ENCODE measurements at places on chromosomes 6 and 20.

DNA sequence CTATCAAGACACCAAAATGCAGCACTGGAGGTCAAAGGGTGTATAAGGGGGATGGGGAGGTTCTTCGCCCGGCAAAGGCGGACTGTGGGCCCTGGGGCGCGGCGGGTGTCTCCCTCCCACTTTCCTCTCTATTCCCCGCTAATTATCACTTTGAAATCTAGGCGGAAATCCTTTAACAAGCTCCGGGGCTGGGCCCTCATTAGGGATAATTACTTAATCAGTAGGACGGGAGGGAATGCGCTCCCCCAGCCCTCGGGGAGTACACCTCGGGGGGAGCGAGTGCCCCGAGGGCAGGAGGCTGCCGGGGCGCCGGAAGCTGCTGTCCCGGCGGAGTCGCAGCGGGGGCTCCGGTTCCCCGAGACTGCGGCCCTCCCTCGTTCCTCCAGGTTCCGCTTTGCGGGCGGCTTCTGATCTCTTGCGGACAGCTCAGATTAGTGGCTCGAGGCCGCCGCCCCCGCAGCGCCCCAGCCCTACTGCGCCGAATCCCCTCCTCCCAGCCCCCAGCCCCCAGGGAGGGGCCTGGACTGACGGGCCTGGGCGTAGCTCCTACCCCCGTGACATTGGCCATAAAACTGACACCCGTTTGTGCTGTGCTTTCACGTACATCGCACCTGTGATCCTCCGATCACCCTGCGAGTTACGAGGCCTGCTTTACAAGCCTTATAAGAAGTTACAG lies 14.7 kb downstream of the MUCL3 start:
- DNase-seq: peak; percentile 58

- DNase-seq: no peak
These were observed 3.2 kb downstream of the MTG2 start for GRCh38 chr20:62186096-62186426.

- DNase-seq: no peak
These were observed 11.0 kb upstream of the SLC35B3 start for GRCh38 chr6:8446391-8446790.

GRCh38 chr6:79694156-79694555 lies 63.0 kb downstream of the SH3BGRL2 start:
- DNase-seq: no peak

- no peak for DNase-seq
These were observed 67.0 kb downstream of the CHD6 start for GRCh38 chr20:41551011-41551705.

GRCh38 chr20:57930351-57930750 lies 220.5 kb upstream of the PMEPA1 start:
- no peak for DNase-seq

DNA sequence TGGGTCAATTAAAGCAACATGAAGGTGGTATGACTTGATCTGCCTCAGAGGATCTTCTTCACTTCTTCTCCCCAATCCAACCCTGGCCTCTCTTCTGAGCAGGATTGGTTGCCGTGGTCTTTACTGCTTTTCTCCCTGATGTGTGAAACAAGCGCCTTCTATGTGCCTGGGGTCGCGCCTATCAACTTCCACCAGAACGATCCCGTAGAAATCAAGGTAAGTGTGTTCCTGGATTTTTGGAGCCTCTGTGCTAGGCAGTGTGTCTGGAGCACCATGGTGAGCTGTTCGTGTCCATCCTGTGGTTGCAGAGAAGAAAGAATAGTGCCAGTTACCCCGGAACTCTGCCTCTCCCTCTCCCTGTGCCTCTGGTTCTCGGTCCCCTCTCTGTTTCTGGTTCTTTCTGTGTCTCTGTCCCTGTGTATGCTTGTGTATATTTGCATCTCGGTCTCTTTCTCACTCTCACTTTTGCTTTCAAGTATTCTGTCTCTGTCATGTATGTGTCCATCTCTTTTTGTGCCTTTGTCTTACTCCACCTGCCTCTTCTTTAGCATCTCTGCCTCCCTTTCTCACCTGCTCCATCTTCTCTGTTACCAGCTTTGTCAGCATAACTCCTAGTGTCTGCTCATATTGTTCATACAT lies 23.5 kb downstream of the TM9SF4 start:
- no peak for DNase-seq

- DNase-seq: no peak
These were observed 36.3 kb downstream of the PPP1R3G start for GRCh38 chr6:5121479-5121878.

- DNase-seq: no peak
These were observed 261.2 kb downstream of the ADGB start for GRCh38 chr6:146859795-146860495.

- DNase-seq: no peak
These were observed 14.0 kb upstream of the SCGN start for GRCh38 chr6:25637960-25638434.

DNA sequence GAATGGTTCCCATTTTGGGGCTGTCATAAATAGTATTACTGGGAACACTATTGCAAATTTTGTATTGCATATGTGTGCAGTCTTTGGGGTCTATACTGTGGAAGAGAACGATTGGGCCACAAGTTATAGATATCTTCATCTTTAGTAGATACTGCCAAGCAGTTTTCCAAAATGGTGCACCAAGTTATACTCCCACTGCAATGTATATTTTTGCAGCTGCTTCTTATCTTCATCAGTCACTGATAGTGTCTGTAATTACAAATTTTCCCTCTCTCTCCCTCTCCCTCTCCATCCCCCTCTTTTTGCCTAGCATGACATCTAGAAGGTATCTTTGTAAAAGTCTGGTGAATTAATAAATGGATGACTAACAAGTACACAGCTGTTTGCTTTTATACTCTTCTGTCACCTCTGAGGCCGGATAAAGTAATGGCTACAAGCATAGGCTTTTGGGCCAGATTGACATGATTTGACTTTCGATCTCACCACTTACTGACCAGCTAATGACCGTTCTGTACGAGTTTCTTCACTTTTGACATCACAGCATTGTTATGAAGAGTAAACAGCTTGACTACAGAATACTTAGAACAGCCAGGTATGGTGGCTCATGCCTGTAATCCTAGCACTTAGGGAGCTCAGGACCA lies 113.3 kb upstream of the SLC2A12 start:
- DNase-seq: no peak

DNA sequence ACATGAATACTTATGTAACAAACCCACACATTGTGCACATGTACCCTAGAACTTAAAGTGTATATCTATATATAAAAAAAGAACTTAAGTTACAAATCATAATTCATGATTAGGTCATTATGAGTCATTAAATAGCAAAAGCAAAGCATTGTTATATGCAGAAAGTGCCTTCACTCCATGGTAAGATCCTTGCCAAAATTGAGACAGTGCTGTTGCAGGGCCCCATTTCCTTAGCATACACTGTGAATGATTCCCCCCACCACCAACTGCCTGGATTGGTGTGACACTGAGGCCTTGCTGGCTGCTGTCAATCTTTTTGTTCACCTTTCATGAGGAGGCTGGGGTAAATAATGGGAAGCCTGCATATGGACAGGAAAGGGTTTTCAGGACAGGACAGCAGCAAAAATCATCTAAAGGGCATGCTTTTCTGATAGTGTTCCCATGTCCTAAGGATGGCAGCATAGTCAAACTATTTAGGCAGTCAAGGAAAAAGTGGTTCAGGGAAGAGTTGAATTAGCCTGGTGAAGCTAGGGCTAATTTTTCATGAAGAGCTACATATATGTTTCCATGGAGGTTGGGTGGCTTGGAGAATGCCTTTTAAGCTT lies 188.2 kb upstream of the ASCC3 start:
- DNase-seq: no peak

- no peak for DNase-seq
These were observed 18.2 kb downstream of the GPX5 start for GRCh38 chr6:28543651-28544610.

- DNase-seq: no peak
These were observed 20.0 kb downstream of the NOL4L start for GRCh38 chr20:32564921-32565734.

DNA sequence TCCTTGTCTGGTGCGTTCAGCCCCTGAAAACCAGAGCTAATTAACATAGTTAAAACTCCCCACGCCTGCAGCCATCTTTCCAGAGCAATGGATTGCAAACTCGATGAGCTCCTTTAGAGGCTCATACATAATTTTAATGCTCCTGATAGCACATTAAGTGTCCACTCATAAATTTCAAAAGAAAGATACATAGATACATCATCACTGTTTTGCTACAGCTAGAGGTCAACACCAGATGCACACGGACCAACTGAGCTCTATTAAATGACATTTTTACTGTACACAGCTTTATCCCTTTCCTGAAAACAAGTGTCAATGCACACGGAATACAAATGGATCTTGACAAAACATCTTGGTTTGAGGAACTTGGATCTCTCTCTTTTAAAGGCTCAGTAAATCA lies 91.3 kb upstream of the HDAC2 start:
- DNase-seq: no peak

DNA sequence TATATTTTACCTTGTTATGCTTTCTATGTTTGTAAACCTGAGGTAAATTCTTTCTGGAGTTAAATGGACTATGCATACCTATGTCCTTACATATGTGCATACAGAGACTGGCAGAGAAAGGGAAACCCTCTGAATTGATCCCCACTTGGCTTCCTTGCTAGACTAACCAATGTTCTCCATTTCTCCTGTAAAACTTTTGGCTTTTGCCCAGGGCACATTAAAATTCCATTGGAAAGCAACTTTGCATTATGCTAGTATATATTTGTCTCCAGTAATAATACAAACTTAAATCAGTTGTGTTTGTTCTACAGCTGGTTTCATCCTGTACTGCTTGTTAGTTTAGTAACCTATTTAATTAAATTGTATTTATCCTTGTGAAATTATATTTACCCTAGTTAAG lies 646.0 kb upstream of the MARCKS start:
- no peak for DNase-seq

GRCh38 chr6:113858480-113859348 lies 1.6 kb downstream of the MARCKS start:
- DNase-seq: no peak

DNA sequence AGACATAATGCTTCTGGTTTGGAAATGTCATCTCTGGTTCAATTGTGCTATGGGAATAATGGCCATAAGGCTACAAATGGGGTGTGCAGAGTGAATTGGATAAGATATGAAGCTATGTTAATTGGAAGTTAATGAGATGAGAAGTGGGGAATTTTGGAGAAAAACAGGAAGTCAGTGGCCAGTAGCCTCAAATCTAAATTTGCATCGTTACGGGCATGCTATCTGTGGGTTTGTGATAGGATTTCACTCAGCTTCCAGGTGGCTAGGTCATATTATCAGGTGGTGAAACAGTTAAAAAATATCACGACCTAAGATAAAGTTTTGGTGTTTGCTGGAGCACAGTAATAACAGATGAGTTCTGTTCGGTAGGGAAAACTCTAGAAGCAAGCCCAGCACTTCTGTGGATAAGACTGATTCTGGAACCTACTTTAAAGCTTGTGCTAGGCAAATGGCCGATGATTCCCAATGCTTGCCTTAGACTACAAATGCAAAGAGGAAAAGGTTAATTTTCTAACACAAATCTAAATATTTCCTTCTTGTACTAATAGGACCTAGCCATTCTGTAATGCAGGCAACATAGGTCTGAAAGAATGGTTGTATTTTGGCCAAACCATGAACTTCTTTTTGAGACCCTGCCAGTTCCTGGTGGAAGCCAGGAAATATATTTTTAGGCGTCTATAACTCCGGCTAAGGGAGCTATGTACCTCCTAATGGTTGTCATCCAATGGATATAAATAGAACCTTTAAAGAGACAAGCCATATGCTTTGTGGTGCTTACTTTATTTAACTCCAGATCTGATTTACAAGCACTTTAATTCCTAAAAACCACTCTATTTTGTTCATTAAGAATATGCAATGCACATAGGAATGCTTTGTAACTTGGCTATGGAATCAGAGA lies 111.0 kb downstream of the PLCB1 start:
- no peak for DNase-seq

- no peak for DNase-seq
These were observed 874.7 kb downstream of the TFAP2A start for GRCh38 chr6:9540126-9540525.

DNA sequence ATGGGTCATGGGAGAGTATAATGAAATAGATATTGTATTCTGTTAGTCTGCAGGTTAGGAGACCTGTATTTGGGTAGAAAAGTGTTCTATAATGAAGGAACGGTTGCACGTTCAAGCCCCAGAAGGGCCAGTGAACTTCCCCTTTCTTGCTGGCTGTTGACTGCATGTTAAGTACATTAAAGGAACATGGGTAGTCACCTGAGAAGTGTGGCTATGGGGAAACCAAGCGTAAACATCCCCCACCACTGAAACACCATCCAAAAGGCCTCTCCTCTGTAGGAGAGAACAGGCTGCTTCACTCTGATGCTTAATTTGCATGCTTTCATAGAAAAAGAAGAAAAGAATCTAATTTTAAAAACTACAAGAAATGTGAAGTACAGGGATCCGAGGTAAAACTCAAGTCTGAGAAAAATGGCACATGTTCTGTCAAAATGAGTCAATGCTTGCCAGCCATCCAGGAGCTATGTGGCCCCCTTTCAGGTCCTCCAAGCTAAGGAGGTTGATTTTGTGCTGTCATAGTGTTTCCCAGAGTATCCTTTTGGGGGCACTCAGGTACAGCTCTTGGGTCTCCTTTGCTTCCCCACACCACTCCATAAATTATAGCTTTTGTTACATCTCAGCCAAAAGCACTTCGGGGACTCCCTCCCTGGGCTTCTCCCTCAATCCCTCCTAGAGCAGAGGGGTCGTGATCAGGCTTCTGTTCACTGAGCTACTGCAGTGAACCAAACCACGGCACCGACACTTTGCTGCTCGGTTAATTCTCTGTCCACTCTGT lies 283.7 kb upstream of the AGPAT4 start:
- no peak for DNase-seq

DNA sequence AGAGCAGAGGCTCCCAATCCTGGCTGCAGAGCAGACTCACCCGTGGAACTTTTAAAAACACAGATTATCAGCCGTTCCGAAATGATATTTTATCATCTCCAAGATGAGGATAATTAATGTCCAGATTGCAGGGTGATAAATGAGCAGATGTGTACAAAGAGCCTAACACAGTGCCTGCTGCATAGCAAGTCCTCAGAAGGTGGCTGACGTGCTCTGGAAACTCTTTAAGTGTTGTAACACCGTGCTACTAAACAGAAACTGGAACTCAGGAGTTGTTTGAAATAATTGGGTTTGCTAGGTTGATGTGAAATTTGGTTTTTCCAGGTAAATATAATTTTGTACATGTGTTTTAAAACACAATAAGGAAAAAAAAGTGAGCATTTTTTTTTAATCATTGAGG lies 118.0 kb downstream of the ARMC2 start:
- DNase-seq: no peak

- DNase-seq: no peak
These were observed 171.6 kb downstream of the ARID1B start for GRCh38 chr6:156948807-156949206.

GRCh38 chr6:36230371-36230770 lies 33.8 kb downstream of the BRPF3 start:
- no peak for DNase-seq

GRCh38 chr6:105259913-105260889 lies 80.4 kb upstream of the POPDC3 start:
- DNase-seq: no peak

GRCh38 chr20:56423211-56423610 lies 11.2 kb downstream of the CASS4 start:
- DNase-seq: no peak

GRCh38 chr6:131950767-131951575 lies at the start of gene CCN2:
CCN2 (minus strand) TSS chr6:131951372; CDS start chr6:131951172, 200 bp downstream.
- no peak for DNase-seq

- DNase-seq: no peak
These were observed 397.7 kb downstream of the RFPL4B start for GRCh38 chr6:112744827-112745226.

All from activated CD8-positive, alpha-beta memory T cell treated with anti-CD3 and anti-CD28 coated beads for 1 hour (primary cell).